Esophagus squamous epithelium (tissue), 5 donors: ENCODE measurements at places on chromosomes 1 and 21. TPM values are rescaled to one million over a fixed set of nuclear protein-coding genes. Genes with fewer than 3 reads are reported as not detected.

- DNase-seq: no peak
Observed at GRCh38 chr1:229842302-229843255, 216.5 kb downstream of the URB2 start.

- DNase-seq: no peak
Observed at GRCh38 chr1:2334366-2334765, 57.0 kb downstream of the MORN1 start.

NAV1 gene
- total RNA-seq: 18.1 TPM

DNA sequence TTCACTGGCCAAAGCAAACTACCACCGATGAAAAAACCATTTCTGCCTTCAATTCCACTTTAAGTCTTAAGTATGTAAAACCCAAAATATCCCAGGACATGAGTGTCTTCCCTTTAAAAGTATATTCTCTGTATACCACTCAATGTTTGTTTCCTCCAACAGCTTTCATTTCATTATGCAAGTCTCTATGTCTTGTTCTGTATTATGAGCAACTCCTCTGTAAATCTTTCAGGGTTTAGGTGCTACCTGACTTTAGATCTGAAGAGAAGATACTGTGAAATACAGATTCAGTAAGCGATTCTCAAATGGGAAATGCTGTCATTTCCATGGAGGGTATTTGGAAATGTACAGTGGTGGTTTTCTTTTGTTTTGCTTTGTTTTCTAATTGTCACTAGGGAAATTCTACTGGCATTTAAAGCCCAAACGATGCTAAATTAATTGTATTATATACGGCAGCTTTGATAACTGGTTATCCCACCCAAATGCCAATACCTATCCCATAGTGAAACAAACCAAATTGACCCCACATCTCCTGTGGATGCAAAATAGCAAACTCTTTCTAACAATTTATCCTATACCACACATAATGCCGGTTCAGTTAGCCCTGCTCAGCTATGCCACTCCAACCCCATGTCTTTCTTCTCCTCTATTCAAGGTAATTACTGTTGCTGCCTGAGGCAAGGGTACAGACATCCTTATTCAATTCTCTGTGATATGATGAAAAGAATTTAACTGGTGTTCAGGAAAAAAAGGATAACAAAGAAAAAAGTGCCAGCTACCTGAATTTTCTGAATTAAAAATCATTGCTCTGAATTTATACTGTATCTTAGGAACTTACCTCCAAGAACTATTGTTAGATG is 182.8 kb downstream of the EIF4G3 start:
- no peak for DNase-seq
